ENCODE measurements at places on chromosomes 5 and 9. TPM values are rescaled to one million over a fixed set of nuclear protein-coding genes. Genes with fewer than 3 reads are reported as not detected.

DNA sequence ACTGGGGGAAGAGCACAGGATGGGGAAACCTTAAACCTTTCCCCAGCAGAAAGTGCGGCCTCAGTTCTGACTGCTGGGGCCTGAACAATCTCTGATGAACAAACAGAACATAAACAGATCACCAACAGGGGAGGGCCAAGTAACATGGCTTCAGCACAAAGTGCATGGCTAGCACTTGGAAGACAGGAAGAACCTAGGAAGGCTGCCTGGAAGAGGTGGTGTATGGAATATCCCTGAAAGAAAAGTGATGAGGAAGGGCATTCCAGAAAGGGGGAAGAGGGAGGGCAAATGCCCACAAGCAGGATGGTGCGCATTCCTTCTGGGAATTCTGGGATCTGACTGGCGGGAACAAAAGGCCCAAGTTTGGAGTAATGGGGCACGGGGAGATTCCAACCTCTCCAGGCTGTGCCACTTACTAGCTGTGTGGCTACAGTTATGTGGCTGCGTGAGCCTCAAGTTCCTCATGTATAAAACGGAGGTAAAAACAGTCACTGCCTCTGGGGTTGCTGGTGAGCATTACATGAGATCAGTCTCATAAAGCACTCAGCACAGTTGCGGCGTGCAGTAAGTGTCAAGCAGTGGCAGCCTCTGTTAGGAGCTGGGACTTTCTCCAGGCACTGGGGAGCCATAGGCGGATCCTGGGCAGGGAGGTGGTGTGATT, 1.6 kb downstream of the PDGFRB start:
- DNase-seq = no peak

DNA sequence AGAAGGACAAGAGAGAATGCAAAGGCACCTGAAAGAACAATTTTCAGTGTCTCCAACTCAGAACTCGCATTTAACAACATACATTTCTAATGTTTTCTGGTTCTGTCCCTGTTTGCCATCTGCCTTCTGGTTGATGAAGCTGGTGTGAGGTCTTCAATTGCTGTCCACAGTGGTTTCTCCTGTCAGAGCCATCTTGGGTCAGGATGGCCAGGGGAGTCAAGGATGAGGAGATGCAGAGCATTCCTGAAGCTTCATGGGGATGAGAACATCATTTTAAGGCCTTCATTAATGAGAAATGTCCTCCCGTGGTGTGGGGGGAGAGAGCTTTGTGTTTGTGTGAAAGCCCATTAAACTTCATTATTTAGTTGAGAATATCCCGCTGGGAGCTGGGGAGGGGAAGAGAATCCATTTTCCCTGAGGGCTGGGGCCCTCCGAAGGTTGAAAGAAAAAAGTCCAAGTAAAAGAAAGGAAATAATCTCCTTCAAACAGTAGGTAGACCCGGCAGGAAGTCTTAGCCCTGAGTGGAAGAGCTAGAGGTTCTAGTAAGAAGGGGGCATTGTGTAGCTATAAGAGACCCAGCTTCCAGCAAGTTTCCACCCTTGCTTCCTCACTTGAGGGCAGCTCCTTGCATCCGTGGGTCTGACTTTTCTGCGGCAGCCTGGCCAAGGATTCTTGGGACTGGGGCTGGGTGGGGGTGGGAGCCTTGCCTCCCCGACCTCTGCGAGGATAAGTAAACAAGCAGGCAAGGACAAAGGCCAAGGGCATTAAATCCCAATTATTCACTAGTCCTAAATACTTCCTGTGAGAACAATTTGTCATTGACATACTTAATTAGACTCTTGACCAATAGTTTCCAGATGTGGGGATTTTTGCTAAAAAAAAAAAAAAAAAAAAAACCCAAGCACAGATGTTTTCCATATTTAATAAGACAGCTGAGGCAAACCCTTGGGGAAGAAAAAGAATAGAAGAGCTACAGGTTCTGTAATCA, 119.2 kb downstream of the MSX2 start:
- no peak for DNase-seq

DNA sequence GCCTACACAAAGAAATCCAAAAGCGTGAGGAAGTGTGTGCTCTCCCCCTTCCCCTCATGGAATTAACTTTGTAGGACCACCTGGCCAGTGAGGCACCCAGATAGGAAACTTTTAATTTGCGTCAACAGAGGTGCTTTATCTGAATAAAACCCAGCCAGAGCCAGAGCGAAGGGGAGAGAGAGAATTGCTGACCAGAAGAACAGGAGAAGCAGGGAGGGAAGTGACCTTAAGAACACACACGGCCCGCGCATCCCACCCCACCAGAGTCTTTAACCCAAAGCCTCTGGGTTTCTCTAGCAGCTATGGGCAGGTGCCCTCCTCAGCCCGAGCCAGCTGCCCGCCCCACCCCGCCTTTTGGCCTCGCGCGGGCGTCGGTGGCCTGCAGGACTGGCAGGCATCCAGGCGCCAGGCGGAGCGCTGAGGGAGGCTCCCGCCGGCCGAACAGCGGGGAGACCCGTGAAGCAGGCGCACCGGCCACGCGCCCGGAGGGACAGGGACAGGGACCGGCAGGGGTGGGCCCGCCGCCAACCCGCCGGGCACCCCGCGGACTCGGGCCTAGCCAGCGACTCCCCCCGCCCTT, 580 bp downstream of the ERAP1 start:
- peak; percentile 83 for DNase-seq

GABRA1 gene
- total RNA-seq = not detected

DNA sequence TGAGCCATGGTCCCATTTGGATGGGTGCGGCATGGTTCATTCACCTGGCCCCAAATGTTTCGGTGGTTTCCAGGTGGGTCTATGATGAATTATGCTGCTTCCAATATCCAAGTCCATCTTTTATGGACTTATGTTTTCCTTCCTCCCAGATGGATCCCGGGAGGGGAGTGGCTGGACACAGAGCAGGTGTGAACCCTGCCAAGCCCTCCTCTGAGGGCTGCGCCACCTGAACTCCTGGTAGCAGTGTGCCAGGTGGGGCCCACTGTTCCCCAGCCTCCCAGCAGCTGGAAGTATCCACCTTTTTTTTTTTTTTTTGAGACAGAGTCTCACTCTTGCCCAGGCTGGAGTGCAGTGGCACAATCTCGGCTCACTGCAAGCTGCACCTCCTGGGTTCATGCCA, 42.9 kb downstream of the WNK2 start:
- DNase-seq = no peak

DNA sequence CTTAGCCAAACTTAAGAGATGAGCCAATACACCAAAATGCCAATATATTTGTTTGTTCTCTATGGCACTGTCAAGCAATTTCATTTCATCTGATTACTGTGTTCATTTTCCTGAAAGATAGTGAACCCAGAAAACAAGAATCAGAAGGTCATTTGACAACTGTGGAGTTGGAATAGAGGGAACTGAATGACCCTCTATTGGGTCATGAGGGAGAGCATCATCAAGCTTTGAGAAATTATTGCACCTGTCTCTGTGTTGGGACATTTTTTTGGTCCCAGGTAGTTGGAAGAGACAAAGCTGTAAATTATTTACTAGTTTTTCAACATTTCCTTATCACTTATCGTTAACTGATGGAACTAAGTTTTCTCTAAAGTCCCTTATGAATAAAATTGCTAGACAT, 129.4 kb downstream of the GHR start:
- no peak for DNase-seq

DNA sequence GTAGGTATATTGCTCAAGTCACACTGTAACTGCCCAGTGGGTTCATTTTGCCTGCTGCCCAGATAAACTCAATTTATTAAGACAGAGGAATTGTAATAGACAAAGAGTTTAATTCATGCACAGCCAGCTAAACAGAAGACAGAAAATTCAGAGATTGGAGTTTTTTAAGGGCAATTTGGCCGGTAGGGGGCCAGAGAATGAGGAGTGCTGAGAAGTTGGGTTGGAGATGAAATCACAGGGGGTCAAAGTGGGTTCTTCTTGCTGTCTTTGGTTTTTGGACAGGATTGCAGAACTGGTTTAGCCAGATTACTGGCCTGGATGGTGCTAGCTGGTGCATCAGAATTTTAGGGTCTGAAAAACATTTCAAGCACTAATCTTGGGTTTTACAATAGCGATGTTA, 20.7 kb upstream of the IL33 start:
- DNase-seq = no peak
